Prostate gland (tissue), 2 donors: ENCODE measurements at places on chromosomes 12 and 14.

DNA sequence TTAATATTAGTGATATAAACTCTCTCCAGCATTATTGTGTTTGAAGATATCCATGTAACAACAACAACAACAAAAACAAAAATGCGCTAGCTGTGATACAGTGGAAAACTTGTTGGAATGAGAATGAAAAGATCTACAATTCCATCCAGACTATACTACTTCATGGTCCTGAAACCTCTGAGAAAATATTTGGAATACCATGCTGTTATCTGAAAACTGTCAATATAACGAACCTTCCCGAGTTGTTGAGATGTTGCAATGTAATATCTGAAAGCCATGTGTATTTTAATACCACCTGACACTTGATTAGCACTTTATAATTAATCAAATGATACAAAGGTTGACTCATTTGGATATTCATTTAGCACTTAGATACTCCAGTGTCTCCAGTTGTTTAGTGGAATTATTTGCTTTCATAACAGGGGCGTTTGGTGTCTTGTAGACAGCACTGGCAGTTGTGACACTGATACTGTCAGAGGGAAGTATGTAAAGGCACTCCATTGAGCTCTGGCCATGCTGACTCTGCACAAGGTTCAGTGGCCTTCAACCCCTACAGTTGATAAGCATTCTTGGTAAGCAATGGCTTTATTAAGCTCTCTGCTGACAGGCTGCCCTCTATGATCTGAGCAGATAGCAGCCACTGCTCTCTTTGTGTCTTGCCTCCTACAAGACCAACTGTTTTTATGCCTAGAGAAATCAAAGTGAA is 447.1 kb upstream of the SEL1L start:
- H3K27ac ChIP-seq = no peak overlapping the region
- H3K4me1 ChIP-seq = no peaks in the 10 kb centered on the region
- H3K4me3 ChIP-seq = no peak overlapping the region
- no peaks in the 10 kb centered on the region for H3K27me3 ChIP-seq

- no peaks in the 10 kb centered on the region for H3K27me3 ChIP-seq
- H3K27ac ChIP-seq = peak overlapping the region; percentile 96
Observed at GRCh38 chr14:102593061-102593824, 794 bp downstream of the RCOR1 start.

GRCh38 chr14:101075025-101075800 is 171.7 kb upstream of the RTL1 start:
- H3K27me3 ChIP-seq = peaks cover 11% of the 10 kb centered on the region
- H3K4me1 ChIP-seq = peaks cover 5% of the 10 kb centered on the region
- DNase-seq = no peak
- H3K4me3 ChIP-seq = no peak overlapping the region
- no peaks in the 10 kb centered on the region for H3K36me3 ChIP-seq

DNA sequence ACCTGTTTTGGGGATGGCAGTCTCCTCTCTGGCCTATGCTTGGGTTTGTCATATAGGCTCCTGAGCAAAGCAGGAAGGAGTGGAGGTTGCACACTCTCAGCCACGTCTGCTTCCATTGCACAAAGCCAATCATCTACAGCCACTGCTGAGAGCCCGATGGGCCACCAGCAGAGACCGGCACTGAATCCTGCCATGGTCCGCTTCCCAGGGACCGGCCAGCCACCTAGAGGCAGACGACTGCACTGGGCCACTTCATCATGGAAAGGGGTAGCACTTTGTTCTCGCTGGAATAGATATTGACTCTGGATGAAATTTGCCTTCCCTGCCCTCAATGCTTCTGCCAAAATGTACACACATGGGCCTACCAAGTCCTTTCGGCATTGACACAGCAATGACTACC is 22.3 kb downstream of the DLK1 start:
- H3K4me1 ChIP-seq = no peaks in the 10 kb centered on the region
- no peaks in the 10 kb centered on the region for H3K36me3 ChIP-seq
- no peaks in the 10 kb centered on the region for H3K27me3 ChIP-seq
- DNase-seq = no peak
- H3K27ac ChIP-seq = no peak overlapping the region

DNA sequence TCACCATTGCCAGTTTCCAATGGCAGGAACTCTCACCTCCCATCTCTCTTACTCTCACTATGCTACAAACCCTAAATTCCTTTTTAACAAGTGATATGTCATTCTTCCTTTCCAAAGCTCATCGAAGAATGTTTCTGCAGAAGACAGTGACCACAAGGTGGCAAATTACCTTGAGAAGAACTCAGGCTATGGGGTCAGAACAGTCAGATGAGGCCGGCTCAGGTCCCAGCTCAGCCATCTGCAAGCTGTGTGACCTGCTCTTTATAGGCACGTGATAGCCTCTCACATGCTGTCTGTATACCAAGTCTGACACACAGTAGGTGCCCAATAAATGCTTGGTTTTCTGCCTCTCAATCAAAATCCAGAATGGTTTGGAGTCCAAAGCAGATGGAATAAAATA is 80.7 kb downstream of the FOXN3 start:
- no peak for DNase-seq
- no peak overlapping the region for H3K4me3 ChIP-seq
- no peaks in the 10 kb centered on the region for H3K36me3 ChIP-seq
- no peak overlapping the region for H3K27ac ChIP-seq

DNA sequence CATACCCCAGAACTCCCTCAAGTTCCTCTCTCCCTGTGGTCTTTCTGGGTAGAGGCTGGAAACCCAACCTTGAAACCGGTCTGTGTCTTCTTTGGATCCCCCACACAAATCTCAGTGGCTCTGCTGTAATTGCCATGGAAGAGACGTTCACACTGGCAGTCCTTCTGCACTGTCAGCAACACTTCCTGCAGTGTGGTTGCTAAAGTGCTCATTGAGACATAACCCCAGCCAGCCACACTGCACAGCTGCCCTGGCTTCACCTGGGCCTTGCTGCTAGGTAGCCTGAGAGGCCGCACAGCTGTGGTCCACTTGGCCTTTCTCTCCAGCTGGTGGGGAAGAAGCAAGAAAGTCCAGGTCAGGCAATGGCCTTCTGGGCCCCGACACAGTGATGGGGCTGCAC is 2.4 kb downstream of the GZMH start:
- H3K36me3 ChIP-seq = no peaks in the 10 kb centered on the region
- H3K27ac ChIP-seq = no peak overlapping the region
- H3K4me1 ChIP-seq = no peaks in the 10 kb centered on the region
- no peak for DNase-seq
- no peaks in the 10 kb centered on the region for H3K27me3 ChIP-seq

DNA sequence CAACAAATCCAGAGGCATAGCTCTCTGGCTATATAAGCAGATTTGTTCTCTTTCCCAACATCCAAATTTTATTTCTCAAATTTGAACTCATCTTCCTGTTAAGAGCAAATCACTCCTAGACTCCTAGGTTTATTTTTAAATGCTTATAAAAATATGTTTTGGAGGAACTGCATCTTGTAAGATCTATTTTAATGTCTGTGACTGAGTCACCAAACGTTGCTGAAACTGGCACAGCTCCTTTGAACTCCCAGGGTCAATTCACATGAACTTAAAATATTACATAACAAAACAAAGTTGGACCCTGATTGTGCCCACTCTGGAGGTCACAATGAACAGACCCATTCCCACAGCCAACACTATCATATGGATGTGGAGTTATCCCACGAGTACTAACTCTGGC is 23.9 kb downstream of the ANAPC7 start:
- no peak for DNase-seq
- no peak overlapping the region for H3K4me3 ChIP-seq
- H3K27me3 ChIP-seq = no peaks in the 10 kb centered on the region
- peak overlapping the region; percentile 41 for H3K27ac ChIP-seq
- H3K4me1 ChIP-seq = no peaks in the 10 kb centered on the region
- peaks cover 2% of the 10 kb centered on the region for H3K36me3 ChIP-seq

DNA sequence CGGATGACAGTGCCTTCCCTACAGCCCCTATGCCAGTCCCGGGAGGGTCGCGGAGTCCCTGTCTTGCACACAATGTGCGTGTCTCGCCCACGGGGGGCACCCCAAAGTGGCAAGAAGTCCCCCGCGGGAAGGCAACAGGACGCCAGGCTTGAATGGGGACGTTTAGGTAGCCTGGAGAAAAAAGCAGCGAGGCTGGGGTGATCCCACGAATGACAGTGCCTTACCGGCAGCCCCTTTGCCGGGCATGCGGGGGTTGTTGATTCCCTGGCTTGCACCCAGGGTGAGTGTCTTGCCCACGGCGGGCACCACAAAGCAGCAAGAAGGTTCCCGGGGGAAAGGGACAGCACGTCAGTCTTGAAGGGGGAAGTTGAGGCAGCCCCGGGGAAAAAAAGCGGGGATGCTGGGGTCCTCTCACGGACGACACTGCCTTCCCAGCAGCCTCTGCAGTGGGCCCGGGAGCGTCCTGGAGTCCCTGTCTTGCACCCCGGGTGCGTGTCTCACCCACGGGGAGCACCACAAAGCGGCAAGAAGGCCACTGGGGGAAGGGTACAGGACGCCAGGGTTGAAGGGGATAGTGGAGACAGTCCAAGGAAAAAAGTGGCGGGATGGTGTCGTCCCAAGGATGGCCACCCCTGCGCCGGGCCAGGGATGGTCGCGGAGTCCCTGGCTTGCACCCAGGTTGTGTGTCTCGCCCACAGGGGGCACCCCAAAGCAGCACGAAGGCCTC is 156.8 kb upstream of the ALG10B start:
- no peak overlapping the region for H3K4me3 ChIP-seq
- no peak for DNase-seq
- H3K36me3 ChIP-seq = no peaks in the 10 kb centered on the region
- no peaks in the 10 kb centered on the region for H3K4me1 ChIP-seq
- no peaks in the 10 kb centered on the region for H3K27me3 ChIP-seq
